ENCODE measurements at places on chromosomes 4 and X.

- DNase-seq: no peak
Observed at GRCh38 chrX:45566456-45566855, 365.8 kb upstream of the DIPK2B start.

GRCh38 chr4:186924723-186925122, 201.1 kb upstream of the FAT1 start:
- no peak for DNase-seq

DNA sequence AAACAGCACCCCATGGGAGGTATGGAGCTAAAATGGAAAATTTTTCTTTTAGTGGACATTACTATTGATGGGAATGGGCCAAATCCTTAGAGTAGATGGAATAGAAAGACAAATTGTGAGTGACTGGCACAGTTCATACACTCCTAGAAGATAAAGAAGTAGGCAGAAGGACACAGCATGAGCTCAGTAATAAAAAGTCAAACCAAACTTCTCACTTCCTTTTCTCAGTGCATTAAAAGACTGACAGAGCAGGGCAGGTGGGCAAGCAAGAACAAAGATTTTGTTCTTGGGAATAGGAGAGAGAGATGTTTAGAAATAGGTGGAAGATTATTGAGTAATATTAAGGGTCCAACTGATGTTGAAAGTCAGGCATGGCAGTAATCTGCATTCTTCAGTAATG, 132.5 kb downstream of the ATP10D start:
- no peak for DNase-seq

DNA sequence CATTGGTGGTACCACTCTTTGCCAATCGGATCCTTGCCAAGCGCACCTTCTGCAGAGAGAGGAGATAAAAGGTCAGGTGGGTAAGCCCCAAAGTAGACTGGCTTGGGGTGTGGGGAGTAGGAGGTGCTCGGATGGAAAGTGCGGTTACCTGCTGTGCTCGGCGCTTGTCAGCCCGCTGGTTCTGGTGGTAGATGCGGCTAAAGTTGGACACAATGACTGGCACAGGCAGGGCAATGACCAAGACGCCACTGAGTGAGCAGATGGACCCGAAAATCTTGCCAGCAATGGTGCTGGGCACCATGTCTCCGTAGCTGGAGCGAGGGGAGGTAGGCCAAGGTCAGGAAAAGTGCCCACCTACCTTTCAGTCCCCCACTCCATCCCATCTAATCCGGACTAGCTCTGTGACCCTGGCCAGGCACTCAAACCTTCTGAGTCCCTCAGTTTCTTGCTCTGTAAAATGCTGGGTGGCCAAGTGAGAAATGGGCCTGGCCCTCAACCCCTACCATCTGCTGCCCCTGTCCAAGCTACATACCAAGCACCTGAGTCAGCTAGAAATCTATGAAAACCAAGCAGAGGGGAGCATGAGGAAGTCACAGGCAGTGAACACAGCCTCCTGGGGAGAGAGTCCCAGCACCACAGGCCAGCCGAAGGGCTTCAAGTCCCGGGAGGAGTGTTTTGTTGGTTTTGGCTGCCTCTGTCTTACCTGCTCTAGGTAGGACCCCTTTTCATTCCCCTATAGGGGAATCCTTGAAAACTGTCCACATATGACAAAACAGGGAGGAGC, 4.7 kb downstream of the KCND1 start:
- no peak for DNase-seq

- no peak for DNase-seq
Observed at GRCh38 chrX:99795495-99795894, 614.6 kb downstream of the PCDH19 start.

GRCh38 chr4:23877758-23878229, 12.1 kb downstream of the PPARGC1A start:
- DNase-seq: no peak

GRCh38 chr4:134905061-134905460, 703.5 kb upstream of the PABPC4L start:
- no peak for DNase-seq

GRCh38 chr4:37639551-37640285, 46.5 kb downstream of the RELL1 start:
- DNase-seq: no peak

- no peak for DNase-seq
Observed at GRCh38 chr4:25012655-25013054, 18.1 kb downstream of the LGI2 start.

DNA sequence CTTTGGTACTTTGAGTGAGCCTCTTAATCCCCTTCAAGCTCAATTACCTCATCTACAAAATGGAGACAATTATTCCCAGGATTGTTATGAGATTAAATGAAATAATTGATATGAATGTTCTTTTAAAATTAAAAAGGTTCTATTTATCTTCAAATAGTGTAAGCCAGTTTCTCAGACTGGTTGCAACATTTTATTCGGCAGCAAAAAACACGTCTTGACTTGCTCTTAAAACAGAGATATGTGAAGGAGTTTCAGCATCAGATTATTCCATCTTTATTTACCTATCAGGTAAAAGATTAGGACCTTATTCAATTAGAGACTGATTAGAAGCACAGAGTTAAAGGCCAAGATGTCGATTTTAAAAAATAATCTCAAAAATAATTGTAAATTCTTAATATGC, 10.5 kb downstream of the NDNF start:
- no peak for DNase-seq

- DNase-seq: no peak
Observed at GRCh38 chr4:125681240-125681639, 366.5 kb downstream of the FAT4 start.

DNA sequence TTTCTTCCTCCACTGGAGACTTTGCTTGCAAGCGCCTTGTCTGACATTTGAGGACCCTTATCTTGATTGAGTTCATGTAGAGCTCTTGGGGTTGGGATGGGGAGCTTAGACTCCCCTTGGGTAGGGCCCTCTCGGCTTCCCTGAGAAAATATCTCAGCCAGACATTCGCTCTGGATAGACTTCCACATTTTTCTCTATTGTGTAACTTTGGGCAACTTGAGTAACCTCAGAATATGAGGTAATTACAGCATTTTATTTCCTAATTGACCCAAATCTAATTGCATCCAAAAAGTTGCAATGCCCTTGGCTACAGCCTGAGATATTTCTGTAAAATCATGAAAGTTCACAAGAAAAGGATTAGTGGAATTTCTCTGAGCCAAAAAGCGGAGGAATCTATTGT, 102.8 kb upstream of the MXRA5 start:
- DNase-seq: no peak

DNA sequence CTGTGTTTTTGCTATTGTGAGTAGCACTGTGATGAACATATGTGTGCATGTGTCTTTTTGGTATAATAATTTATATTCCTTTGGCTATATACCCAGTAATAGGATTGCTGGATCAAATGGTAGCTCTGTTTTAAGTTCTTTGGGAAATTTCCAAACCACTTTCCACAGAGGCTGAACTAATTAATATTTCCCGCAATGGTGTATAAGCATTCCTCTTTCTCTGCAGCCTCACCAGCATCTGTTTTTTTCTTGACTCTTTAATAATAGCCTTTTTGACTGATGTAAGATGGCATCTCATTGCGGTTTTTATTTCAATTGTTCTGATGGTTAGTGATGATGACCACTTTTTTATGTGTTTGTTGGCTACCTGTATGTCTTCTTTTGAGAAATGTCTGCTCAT, 247.7 kb upstream of the NDST3 start:
- no peak for DNase-seq

DNA sequence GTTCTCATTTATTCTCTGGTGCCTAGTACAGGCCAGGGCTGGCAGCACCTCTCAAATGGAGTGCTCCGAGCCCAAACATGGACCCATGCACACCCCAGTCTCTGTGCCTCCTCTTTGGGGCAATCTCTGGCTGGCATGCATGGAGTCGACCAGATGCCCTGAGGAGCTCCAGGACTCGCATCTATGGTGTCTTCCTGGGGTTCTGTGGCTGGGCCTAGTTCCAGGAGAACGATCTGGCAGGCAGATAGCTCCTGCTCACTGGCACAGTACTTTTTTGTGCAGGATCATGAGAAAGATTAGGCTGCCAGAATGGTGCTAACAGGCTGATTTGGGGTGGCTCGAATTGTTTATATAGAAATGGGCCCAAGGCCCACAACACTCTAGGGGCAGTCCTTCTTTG, 72.0 kb upstream of the PJA1 start:
- no peak for DNase-seq

DNA sequence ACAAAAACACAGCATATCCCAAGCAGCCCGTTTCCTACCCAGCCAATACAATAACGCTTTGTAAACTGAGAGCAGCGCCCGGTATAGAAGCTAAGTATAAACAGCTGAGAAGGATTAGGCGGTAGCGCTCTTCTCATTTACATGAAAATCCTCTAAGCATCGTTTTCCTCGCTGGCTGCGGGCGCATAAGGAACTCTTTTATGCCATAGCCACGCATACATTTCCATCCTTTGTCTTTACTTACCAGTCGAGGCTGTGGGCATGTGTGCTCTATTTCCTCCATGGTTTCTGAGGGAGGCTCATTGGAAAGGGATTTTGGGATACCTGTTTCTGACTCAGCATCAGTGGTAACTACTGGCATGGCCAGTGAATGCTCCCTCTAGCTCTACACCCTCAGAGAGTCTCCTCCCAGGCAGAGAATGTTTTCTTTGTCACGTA, 383 bp downstream of the PCYT1B start:
- no peak for DNase-seq

GRCh38 chr4:126051689-126052424, 737.1 kb downstream of the FAT4 start:
- DNase-seq: no peak

DNA sequence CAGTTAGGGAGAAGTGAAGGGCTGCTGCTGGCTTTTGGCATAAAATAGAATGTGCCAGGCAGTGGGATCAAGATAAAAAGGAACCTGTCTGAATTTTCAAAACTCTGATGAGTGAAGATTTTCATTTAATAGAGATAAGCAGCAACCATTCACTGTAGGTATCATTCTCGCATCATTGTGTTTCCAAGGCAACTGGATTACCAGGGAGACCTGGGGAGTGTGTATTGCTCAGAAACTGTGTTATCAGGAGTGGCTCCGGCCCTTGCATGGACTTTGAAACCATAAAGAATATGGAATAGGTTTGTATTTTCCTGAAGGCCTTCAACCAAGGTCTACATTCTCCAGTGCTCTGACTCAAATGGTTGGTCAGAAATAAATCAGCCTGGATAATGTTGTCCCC, 23.3 kb upstream of the MAGEA4 start:
- DNase-seq: no peak

- DNase-seq: no peak
Observed at GRCh38 chr4:182916483-182917181, 554 bp downstream of the DCTD start.

- no peak for DNase-seq
Observed at GRCh38 chr4:116223040-116223732, 862.2 kb downstream of the TRAM1L1 start.

DNA sequence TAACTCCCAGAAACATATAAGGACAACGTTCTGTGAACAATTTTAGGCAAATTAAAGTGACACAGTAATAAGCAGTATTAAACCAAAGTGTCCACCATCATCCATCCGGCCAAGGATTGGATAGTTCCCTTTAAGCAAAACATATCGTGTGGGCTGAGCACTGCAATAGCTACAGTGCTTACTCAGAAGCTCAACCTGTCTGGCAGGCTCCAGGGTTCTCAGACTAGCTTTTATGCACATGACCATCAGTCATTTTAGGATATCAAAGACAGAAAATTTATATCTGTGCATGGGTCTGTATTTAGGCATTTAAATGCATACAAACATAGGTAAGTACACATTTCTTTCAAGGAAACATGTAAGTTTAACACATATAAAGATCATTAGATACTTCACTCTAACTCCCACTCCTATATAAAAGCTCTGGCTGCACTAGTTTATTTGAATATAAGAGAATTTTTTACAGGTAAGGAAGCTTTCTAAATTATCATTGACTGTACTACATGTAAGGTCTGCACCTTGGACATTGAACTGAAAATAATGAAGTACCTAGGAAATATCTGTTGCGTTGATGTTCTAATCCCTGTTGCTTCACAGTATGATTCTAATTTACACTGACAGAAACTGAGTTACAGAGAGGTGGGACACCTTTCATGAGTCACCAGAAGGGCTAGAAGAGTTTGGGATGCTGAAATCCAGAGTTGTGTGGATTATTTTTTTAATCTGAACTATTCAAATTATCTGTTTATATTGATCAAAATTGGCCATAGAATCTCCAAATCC, 67.6 kb downstream of the ELOVL6 start:
- no peak for DNase-seq

DNA sequence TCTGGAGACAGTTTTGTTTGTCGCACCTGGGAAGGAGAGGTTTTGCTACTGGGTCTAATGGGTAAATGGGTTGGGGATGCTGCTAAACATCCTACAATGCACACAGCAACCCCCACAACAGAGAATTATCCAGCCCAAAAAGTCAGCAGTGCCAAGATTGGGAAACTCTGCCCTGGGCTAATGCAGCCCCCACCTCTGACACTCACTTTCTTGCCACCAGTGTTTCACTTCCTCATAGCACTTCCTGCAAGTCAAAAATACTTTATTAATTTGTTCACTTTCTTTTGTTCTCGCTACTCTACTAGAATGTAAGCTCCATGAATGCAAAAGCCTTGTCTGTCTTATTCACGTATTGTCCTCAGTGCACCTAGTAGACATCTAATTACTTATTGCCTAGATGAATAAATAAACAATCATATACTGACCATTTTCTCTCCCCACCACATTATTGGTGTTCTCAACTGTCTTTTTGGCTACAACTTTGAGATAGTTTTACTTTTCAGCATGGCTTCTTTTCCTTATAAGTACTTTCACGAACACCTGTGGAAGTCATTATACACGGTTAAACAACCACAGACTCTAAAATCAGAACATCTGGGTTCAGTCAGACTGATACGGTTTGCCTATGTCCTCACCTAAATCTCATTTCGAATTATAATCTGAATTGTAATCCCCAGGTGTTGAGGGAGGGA, 82.0 kb upstream of the PITX2 start:
- DNase-seq: no peak

GRCh38 chr4:106548446-106549044, 180.0 kb upstream of the GIMD1 start:
- DNase-seq: no peak

GRCh38 chrX:63920875-63921274, 135.9 kb upstream of the ARHGEF9 start:
- DNase-seq: no peak

DNA sequence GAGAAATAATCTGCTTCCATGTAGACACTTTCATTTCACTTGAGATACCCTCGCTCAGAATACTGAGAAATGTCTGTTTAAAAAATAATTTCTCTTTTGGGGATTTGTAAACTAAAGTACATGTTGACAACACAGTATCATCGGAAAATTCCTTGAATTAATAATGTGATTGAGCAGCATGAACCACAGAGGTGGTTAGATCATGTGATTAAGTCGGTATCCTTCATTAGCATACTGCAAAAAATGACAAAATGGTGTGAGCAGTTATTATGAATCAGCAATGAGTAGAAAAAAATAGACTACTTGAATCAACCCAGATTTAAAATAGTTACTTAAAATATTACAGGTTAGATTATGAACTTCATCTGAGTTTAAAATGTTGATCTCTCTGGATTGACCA, 14.1 kb downstream of the MAP7D3 start:
- no peak for DNase-seq

GRCh38 chr4:109947918-109948317, 35.2 kb downstream of the EGF start:
- DNase-seq: no peak
